ENCODE measurements at places on chromosomes 16 and 17.

DNA sequence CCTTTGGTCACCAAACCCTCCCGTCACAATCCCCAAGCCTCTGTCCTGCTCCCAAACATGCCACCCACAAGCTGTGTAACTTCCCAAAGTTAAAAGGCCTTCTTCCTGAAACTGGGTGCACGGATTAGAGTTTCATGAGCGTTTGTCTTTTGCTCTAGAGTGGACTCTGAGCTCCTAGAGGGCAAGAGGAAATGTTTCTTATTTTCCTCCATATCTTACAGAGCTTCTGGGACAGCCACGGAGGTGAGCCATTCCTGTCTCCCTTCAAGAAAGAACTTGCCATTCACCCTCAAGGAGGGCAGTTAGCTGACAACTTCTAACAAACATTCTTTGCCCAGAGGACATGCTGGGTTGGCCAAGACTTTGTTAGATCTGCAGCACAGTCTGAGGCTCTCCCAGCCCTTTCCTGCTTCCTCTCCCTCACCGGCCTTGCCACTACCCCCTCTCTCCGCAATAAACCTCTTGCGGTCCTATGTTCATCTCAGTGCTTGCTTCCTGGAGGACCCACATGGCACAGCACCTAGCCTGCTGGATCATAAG lies 2.6 kb upstream of the MYCBPAP start:
- no peak for DNase-seq

GRCh38 chr17:76700270-76700616 lies 10.5 kb downstream of the MXRA7 start:
- DNase-seq: no peak

DNA sequence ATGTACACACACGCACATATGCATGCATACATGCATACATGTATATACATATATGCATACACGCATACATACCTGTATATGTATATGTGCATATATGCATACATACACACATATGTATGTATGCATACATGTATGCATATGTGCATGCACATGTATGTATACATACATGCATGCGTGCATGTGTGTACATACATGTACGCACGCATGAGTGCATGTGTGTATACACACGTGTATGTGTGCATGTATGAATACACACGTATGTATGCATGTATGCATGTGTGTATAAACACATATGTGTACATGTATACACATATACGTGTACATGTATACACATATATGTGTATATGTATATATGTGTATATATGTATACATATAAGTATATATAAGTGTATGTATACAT lies 28.5 kb upstream of the DLX3 start:
- no peak for DNase-seq

GRCh38 chr16:351804-352520 lies 561 bp downstream of the AXIN1 start:
- no peak for DNase-seq

GRCh38 chr17:55722742-55723487 lies at the start of gene TMEM100:
TMEM100 (minus strand) TSS chr17:55722864; CDS start chr17:55721070, 1,794 bp downstream.
- DNase-seq: no peak

GRCh38 chr17:12726131-12726530 lies 60.4 kb downstream of the MYOCD start:
- DNase-seq: no peak

- DNase-seq: no peak
Observed at GRCh38 chr16:80105160-80105559, 435.6 kb upstream of the DYNLRB2 start.

GRCh38 chr17:2580661-2581060 lies 12.8 kb upstream of the PAFAH1B1 start:
- no peak for DNase-seq

- DNase-seq: no peak
Observed at GRCh38 chr17:48995974-48996721, 1.0 kb upstream of the IGF2BP1 start.

All from stimulated activated CD8-positive, alpha-beta memory T cell treated with anti-CD3 and anti-CD28 coated beads, Interleukin-2, amount 100 ng/mL, for 48 hours (primary cell).